ENCODE measurements at places on chromosomes 12 and 14.
A peak's percentile ranks its signal among the peaks of the same experiment; 100 is the strongest.

- no peak for DNase-seq
Measured at GRCh38 chr12:20798554-20798953, 12.0 kb upstream of the SLCO1B3 start.

DNA sequence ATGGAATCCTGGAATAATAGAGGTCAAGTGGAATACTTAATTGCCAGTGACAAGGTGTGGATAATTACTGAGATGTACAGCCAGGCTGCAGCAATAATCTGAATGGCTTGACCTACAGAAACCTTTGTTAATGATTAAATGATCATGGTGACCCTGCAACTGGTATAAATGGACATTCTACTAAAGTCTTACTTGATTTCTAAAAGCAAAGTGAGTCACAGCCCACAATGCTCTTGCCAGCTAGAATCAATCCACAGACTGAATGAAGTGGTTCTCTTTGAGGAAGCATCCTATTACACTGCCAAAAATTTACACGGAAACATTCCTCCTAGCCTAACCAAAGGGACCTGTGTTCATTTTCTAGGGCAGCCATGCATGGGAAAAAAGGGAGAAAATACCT, 518.5 kb downstream of the SOX5 start:
- no peak for DNase-seq

DNA sequence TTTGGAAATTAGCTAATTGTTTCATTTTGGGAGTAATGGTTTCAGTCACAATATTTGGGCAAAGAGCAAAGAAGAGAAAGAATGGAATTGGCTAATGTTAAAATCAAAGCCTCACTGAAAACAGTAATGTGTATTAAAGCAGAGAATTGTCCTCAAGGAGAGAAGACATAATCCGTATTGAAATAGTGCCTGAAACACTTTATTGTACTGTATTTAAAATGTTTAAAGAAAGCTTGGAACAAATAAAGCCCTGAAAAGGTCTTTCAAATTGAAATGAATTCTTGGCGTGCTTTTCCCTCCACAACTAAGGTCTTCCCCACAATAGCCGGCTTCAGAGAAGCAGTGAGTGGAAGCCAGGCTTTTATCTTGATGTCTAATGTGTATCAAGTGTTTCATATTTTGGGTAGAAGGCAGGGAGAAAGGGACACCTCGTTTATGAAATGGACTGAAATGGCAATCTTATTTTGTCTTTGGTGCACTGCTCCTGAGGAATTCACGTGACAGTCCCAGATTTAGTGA, 212.9 kb upstream of the CRY1 start:
- DNase-seq = no peak

- no peak for DNase-seq
Measured at GRCh38 chr12:47200446-47200845, 120.7 kb upstream of the AMIGO2 start.

- DNase-seq = no peak
Measured at GRCh38 chr14:35628989-35629388, 95.0 kb downstream of the INSM2 start.

GRCh38 chr12:76303365-76303764, 44.9 kb downstream of the BBS10 start:
- DNase-seq = no peak

DNA sequence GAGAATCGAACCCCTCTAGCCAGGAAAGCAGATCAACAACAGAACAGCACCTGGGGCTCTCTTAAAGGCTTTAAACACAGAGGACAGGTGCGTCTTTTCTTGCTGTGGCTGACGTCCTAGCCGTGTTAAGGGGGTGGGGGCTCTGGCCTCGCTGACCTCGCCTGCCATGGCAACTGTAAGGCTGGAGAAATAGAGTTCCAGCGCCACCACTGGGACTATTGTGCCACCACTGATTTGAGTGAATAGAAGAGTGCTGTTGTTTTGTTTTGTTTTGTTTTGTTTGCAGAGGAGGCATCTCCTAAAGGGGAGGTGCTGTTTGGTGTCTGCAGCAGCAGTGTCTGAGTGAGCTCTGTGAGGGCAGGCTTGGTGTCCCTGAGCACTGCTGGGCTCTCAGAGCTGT, 34.2 kb upstream of the PRMT8 start:
- DNase-seq = no peak

DNA sequence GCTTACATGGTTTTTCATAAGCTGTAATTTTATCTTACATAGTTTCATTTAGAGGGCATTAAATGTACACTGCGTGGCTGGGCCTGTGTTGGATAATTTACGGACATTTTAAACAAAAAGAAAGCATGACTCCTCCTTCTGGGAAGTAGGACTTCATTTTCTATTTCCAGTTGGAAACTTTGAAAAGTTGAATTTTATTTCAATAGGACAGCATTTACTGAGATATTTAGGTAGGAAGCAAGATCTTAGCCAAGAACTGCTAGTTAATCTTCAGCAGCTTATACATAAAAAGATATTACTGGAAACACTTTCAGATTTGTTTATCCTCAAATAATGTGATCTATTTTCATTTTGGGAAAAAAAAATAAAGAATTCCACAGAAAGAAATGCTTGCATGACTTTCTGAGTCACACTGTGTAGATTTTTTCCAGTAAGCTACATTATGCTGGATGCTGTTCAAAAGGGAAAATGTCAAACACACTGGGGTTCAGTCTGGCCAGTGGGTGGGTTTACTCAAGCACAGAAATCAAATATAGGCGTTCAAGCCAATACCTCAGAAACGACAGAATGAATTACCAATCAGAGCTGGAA, 239.4 kb upstream of the KRR1 start:
- no peak for DNase-seq

DNA sequence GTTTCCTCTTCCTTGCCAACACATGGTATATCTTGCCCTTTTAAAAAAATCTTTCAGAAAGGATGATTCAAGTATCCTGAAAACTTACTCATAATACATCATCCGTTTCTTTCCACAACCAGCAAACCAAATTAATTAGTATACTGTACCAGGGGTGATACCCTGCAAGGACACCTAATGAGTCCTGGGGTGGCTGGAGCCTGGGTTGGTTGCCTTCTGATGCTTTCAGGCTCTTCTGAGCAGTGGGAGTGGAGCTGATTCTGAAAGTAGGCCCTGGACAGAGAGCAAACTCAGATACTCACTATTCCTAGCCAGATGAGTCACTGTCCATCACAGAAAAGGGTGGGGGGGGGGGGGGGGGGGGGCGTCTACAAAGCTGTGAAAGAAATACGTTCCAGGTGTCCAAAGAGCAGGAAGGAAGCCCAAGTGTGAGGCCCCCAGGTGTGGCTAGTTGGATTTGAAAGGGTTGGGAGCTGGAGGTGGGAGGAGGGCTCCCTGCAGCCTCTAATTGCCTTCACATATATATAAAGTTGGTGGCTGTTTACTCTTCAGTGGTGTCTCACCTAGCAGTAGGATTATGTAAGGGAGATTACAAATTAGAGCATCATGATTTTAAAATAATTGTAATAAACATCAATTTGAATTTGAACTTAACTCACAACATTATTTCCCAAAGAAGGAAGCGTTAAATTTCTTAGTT, 36.5 kb downstream of the FBXO33 start:
- DNase-seq = no peak

DNA sequence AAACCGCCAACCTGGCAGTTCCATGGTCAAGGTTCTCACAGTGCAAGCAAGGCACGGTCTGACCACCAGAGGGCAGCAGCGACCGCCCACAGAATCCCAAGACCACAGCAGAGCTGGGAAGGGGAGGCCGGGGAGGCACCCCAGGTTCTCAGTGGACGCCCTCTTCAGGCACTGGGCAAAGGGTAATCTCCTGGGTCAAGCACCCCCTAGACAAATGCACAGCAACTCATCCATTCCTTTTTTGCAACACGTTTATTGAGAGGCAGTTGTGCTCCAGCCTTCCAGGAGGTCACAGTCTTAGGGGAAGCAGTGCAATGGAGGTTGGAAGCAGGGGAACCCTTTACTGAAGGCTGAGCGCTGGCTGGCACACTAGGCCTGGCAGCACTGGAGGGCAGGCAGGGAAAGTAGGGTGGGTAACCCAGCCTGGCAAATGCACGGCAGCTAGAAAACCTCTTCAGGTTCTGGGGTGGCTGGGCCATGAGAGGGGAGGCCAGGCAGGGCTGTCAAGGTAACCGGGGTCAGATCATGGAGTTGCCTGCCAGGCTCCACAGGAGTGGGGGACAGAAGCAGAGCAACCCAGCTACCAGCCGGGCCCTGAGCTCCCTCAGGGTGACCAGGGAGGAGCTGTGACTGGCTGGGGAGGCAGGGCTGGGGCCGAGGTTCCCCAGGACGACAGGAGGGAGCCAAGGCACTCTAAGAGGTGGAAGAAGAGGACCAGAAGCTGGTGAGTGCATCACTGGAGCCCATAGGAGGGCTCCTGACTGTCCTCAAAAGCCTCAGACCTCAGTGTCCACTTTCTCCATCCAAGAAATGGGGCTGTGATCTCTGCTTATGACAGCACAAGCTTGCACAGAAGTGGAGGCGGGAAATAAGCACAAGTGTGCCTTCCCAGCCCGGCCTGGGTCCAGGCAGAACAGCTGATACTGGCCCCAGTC, 1.8 kb upstream of the RHOF start:
- DNase-seq = peak; percentile 75

DNA sequence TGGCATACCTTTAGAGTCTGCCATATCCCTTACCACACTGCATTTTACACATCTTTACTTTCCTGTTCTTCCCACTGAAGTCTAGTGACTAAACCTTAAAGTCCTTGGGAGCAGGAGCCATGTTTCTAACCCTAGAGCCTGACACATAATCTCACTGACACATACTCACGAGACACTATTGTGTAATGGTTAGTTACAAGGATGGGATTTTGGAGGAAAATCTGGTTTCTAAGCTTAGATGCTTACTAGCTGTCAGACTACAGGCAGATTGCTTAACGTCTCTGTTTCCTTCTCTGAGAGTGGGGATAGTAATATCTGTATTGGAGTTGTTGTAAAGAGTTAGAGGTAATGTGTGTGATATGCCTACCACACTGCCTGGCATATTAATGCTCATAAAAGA, 6.2 kb upstream of the DYRK4 start:
- no peak for DNase-seq

GRCh38 chr12:116540622-116541152, 18.5 kb upstream of the MAP1LC3B2 start:
- DNase-seq = no peak

DNA sequence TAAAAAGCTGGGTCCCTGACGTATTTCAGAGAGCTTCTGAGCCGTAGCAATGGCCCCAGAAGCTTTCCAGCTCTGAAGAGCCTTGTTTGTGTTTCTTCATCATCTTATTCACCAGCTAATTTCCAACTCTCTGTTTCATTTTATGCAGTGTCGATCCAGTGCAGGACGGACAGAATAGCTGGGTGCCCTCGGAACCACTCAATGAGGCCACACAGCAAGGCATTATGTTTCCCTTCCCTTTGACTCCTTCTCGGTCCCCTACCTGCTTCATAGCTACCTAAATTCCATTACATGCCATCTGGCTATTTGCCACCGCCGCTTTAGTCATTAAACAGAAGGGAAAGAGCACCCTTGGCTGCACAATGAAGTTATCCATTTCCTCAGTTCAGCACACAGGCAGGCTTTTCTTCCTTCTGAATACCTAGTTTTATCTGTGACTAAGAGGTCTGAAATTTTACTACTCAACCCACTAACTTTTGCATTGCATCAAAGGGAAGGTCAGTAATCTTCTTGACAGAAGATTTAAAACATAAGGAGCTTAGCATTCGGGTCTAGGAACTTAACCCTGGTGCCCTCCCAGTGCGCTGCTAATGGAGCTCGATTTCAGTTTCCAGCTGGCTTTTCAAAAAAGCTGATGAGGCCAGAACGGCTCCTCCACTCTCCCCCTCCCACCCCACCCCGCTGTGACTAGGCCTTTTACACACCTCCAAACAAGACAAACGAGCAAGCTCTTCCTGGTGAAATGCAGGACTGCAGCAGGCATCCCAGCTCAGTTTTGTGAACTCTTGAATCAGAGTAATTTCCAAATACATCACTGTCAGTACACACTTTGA, 176.8 kb downstream of the GXYLT1 start:
- no peak for DNase-seq

- DNase-seq = no peak
Measured at GRCh38 chr12:55631733-55632132, 5.0 kb upstream of the OR10P1 start.

- DNase-seq = no peak
Measured at GRCh38 chr12:30447061-30447750, 248.5 kb downstream of the IPO8 start.

- DNase-seq = no peak
Measured at GRCh38 chr12:5014269-5014668, 29.4 kb upstream of the KCNA5 start.

GRCh38 chr14:92973261-92973797, 50.4 kb downstream of the CHGA start:
- no peak for DNase-seq

- DNase-seq = no peak
Measured at GRCh38 chr12:70255311-70255710, 12.1 kb downstream of the CNOT2 start.

- no peak for DNase-seq
Measured at GRCh38 chr14:21454843-21455544, 929 bp downstream of the CHD8 start.

DNA sequence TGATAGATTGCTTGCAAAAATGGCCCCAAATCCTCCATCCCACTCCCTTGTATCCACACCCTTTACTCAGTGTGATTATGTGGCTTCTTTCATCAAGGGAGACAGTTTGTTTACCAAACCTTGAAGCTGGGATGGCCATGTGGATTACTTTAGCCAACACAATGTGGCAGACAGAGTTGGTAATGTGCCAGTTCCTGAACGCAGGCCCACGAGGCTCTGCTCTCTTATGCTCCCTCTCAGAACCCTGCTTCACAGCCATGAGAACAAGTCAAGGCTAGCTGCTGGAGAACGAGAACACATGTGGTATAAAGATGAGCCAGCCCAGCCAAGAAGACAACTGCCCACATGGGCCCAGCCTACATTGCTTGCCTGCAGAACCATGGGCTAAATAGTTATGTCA, 162.3 kb downstream of the NDUFA12 start:
- DNase-seq = no peak

GRCh38 chr12:130088504-130088903, 73.8 kb upstream of the FZD10 start:
- DNase-seq = no peak

DNA sequence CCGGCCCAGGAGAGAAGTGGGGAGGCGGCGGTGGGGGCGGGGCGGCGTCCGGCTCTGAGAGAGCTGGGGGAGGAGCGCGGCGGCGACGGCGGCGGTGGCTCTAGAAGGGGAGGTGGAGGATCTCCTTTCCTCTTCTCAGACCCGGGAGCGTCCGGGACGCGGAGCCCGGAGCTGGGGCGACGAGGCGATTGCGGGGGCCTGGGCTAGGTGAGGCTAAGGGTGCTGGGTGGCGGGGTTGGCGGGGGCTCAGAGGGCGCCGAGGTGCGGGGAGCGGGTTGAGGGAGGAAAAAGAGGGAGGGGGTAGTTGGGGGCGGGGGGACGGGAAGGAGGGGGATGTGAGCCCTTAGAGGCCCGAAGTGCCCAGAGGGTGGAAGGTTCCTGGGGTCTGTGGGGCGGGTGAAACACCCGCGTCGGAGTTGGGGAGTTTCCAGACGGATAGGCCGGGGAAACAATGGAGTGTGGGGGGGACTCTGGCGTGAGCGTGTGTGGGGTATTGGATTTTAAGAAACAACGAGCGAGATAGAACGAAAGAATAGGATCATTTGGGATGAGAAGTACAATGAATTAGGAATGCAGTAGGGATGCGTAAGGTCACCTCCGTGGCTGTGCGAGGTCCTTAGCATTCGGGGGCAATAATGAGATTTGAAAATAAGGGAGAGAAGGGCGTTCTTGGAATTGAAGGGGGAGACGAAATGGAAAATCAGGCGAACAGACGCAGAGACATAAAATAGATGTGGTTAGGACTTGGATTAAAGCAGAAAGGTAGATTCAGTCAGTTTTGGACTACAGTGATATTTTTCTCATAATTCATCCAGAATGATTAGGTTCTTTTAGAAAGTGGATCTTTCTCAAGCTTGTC, at the start of gene SPATS2:
Gene SPATS2 (plus strand): TSS at position 82 of the 859 bp plus-strand sequence. CDS start 93,551 bp downstream, outside the sequence.
- no peak for DNase-seq

- DNase-seq = no peak
Measured at GRCh38 chr14:75317148-75317547, 38.5 kb downstream of the FOS start.

Measured in T follicular helper cell (primary cell).